ENCODE measurements at places on chromosomes 1 and 21. TPM values are rescaled to one million over a fixed set of nuclear protein-coding genes. Genes with fewer than 3 reads are reported as not detected.

DNA sequence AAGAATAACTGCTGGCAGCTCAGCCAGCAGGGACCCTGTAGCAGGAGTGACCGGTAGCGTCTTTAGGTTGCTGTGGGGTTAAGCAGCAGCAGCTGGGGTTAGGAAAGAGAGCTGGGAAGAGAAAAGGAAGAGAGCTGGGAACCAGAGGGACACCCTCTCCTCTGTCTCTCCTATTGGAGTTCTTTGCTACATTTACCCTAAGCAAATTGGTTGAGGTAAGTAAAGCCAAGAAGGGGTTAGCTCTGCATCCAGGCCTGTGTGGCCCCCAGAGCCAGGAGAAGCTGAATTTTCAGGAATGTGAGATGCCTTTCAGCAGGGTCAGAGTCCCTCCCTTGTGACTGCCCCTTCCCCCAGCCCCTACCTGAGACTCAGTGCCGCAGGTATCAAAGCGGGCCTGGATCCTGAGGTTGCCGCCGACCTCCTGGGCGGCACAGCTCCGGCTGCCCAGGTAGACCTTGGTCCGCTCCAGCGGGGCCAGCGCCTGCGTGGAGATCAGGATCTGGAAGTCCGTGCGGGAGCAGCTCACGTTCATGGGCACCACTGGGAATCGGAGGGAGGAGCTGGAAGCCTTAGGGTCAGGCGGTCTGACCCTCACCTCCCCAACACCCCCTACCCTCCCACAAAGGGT, 16.4 kb downstream of the CDCP2 start:
- no peak overlapping the region for H3K27ac ChIP-seq
- no peak overlapping the region for H3K4me3 ChIP-seq
- no peaks in the 10 kb centered on the region for H3K4me1 ChIP-seq
- no peaks in the 10 kb centered on the region for H3K27me3 ChIP-seq
- no peaks in the 10 kb centered on the region for H3K36me3 ChIP-seq
- DNase-seq, result no peak

DNA sequence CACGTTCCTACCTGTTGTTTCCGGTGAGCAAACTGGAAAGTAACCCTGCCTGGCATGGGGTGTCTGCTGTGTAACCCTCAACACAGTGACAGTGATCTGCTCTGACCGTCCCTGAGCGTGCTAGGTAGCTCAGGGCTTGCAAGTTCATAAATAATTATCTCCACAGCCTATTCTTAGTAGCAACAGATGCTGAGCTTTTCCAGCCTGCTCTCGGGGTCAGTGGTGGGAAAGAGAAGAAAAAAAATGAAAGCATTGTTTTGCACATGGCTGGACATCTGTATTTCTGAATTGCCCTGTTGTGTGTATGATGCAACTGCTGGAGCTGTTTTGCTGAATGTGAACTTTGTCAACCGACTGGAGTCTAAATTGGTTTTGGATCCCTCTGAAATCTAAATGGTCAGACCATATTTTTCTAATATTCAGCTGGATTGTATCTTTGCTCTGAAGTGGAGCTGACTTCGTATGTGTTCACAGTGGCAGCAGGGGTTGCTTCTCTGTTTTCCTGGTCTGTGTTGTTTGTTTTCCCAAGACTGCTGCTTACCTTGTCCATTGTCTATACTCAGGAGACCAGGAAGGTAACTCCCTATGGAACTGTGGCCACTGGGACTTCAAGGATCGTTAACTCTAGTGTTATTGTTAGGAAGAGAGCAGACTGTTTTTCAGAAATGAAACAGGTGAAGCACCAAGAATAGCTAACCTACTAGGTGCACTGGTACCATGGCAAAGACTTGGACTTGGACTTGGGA, 27.0 kb downstream of the TGFB2 start:
- no peak for DNase-seq
- H3K36me3 ChIP-seq, result no peaks in the 10 kb centered on the region
- peak overlapping the region; percentile 65 for H3K27ac ChIP-seq
- H3K4me3 ChIP-seq, result no peak overlapping the region
- peaks cover 46% of the 10 kb centered on the region for H3K4me1 ChIP-seq

SPRR2B gene
- not detected for total RNA-seq

DNA sequence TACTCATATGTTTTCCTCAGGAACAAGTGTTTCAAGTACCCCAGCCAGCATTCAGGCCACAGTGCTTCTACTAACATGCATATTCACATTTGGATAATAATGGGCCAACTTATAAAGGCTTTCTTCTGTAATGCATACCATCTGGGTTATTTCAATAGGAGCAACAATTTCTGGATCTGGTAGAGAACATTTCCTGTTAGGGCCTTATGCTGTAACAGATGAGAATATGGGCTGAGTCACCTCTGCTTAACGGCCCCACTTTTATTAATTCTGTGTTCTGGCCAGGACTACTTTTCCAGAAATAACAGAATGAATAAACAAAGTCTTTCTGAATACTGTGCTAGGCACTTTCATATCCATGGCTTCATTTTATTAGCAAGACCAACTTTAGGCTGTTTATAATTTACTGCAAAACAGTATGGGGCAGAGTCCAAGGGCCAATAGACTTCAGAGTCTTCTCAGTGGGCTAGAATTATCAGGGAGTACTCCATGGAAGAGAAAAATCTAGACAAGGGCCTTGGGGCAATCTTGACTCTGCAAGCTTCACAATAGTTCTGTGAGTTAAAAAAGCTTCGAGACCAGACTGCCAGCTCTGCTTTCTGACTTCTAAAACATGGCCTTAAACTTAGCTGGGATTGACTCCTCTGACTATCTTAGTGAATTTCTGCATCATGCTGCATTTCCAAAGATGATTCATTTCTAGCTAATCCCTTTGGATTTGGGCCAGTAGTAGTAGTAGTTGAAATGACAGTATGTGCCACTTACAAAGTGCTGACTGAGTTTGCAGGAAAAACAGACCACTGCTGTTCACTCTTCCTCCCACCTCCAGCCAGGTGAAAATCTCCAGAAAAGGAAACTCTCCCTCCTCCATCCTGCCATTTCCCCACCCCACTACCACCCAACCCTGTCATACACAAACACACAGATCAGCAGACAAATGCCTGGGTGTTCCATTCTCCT, 8.2 kb upstream of the SSX2IP start:
- H3K27me3 ChIP-seq, result no peaks in the 10 kb centered on the region
- H3K4me1 ChIP-seq, result peaks cover 11% of the 10 kb centered on the region
- DNase-seq, result no peak
- H3K36me3 ChIP-seq, result no peaks in the 10 kb centered on the region
- no peak overlapping the region for H3K4me3 ChIP-seq

DNA sequence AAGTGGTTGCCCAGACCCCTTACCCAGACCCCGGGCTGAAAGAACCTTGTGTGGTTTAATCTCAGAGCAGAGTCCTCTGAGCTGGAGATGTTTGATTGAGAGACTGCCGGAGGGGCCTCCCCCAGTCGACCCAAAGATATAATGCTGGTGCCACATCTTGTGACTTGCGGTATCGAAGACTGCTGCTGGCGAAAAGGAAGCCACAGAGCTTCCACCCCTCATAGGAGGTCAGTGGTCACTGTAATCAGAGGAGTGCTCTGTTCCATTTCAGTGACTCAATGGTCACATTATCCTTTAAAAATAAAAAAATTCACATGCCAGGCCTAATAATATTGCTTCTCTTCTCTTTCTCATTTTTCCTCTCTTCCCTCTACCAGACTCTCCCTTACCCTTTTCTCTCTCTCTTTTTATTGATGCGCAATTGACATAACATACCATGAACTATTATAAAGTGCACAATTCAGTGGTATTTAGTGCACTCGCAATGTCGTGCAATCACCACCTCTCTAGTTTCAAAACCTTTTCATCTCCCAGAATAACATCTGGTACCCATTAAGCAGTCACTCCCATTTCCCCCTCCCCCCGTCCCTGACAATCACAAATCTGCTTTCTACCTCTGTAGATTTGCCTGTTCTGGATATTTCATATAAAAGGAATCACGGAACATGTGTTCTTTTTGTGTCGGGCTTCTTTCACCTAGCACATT, 52.6 kb upstream of the LYST start:
- peaks cover 35% of the 10 kb centered on the region for H3K4me1 ChIP-seq
- DNase-seq, result no peak
- H3K27me3 ChIP-seq, result no peaks in the 10 kb centered on the region
- H3K36me3 ChIP-seq, result no peaks in the 10 kb centered on the region

GUCA2B gene
- total RNA-seq, result not detected

DNA sequence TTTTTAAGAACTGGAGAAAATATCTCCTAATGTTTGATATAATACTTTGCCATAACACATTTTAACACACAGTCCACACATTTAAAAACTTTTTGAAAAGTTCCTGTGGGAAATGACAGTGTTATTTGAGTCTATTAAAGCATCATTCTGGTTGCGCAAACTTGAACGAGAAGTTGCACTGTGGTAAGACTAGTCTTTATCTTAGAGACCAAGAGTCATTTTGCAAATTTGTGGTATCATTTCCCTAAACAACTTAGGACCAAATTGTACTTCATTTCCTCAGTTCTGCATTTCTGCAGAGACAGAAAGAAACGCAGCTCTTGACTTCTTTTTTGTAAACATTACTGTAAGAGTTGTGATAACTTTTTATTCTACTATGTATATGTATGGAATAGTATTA, at the start of gene RGS18:
Gene RGS18 (plus strand): TSS at position 282 of the 400 bp plus-strand sequence. CDS start 176 bp downstream, outside the sequence.
- no peaks in the 10 kb centered on the region for H3K36me3 ChIP-seq
- no peaks in the 10 kb centered on the region for H3K27me3 ChIP-seq
- H3K4me1 ChIP-seq, result no peaks in the 10 kb centered on the region
- no peak for DNase-seq

DNA sequence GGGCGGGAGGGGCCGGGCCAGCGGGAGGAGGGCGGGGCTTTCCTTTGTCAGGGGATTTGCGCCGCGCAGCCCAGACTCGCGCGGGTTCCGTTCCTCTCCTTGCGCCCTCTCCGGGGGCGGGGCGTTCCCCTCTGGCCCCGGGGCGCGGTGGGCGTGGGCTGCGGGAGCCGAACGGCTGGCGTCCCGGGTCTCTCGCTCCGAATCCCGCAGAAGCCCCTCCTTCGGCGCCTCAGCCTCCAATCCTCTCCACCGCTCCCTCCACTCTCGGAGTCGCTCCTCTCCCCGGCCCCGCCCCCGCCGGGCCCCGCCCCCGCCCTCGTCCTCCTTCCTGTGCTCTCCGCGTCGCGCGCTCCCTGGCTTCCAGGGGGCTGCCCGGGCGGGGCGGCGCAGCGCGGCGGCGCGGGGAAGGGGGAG, 82.8 kb upstream of the BMP8A start:
- DNase-seq, result peak; percentile 97
- H3K27me3 ChIP-seq, result no peaks in the 10 kb centered on the region
- H3K27ac ChIP-seq, result peak overlapping the region; percentile 98
- H3K36me3 ChIP-seq, result no peaks in the 10 kb centered on the region
